ENCODE measurements at places on chromosomes 1 and 21. TPM values are rescaled to one million over a fixed set of nuclear protein-coding genes. Genes with fewer than 3 reads are reported as not detected.

Gene BRDT
- not detected for total RNA-seq

Gene BACE2
- total RNA-seq = 65.1 TPM

Gene L1TD1
- not detected for total RNA-seq

Gene HSD11B1
- total RNA-seq = 4.2 TPM

Gene KRTAP24-1
- total RNA-seq = not detected

Gene ITLN2
- total RNA-seq = not detected

Gene RBM11
- total RNA-seq = 0.13 TPM

Gene PAQR6
- total RNA-seq = 0.26 TPM

Gene FCRL6
- not detected for total RNA-seq

Gene DCST1
- total RNA-seq = not detected

Gene NCMAP
- not detected for total RNA-seq

Gene MYOG
- total RNA-seq = not detected

Gene OR2L2
- under 0.01 TPM for total RNA-seq

Gene ZNF697
- total RNA-seq = 9.4 TPM

Gene CHI3L2
- total RNA-seq = 128 TPM

Gene DENND2D
- 11.5 TPM for total RNA-seq

Gene UBXN11
- total RNA-seq = 5.7 TPM

Gene NR1I3
- not detected for total RNA-seq

Gene CLEC20A
- not detected for total RNA-seq

Gene VWA5B1
- total RNA-seq = not detected

Gene KRTAP10-11
- total RNA-seq = not detected

Gene GBP1
- total RNA-seq = 55.0 TPM

Gene KRTAP19-1
- not detected for total RNA-seq

Gene PLXNA2
- 10.6 TPM for total RNA-seq

Gene AKR7A3
- total RNA-seq = 0.52 TPM

Gene KPRP
- not detected for total RNA-seq

Gene HSPA6
- 1.3 TPM for total RNA-seq

Gene FMO2
- 3.6 TPM for total RNA-seq

Gene STPG1
- total RNA-seq = 12.2 TPM

Gene MUL1
- 29.8 TPM for total RNA-seq

Gene LCE1E
- not detected for total RNA-seq

Gene TRAF5
- 11.7 TPM for total RNA-seq

Gene RAB7B
- 19.9 TPM for total RNA-seq

Gene NOS1AP
- 0.97 TPM for total RNA-seq

Gene TACSTD2
- 1.5 TPM for total RNA-seq

Gene OR2T2
- total RNA-seq = not detected

Gene CTSE
- total RNA-seq = not detected

Gene THEMIS2
- total RNA-seq = 6.1 TPM

Gene GSTM4
- 12.3 TPM for total RNA-seq

Gene ANKRD65
- 1.7 TPM for total RNA-seq

Measured in articular chondrocyte of knee joint (primary cell).